ENCODE measurements at places on chromosomes 16 and 17. TPM values are rescaled to one million over a fixed set of nuclear protein-coding genes. Genes with fewer than 3 reads are reported as not detected.

The SOCS7 gene
- 9.4 TPM for total RNA-seq

The CLEC18C gene
- 0.06 TPM for total RNA-seq

The ADAT1 gene
- total RNA-seq, result 50.2 TPM

The IRX3 gene
- total RNA-seq, result 84.1 TPM

The KCNH6 gene
- not detected for total RNA-seq

The CDH16 gene
- not detected for total RNA-seq

The DYNLRB2 gene
- not detected for total RNA-seq

The KRTAP2-2 gene
- not detected for total RNA-seq

The SULT1A3 gene
- 2.6 TPM for total RNA-seq

The MEAK7 gene
- total RNA-seq, result 17.2 TPM

GRCh38 chr16:15557258-15557657 lies 85.7 kb downstream of the MARF1 start:
- DNase-seq, result no peak

- DNase-seq, result no peak
These were observed 132.4 kb downstream of the CA10 start for GRCh38 chr17:52026075-52026474.

- no peak for DNase-seq
These were observed 673.6 kb upstream of the CDH8 start for GRCh38 chr16:62709794-62710193.

GRCh38 chr17:13240851-13241250 lies 223.0 kb upstream of the ELAC2 start:
- DNase-seq, result no peak

DNA sequence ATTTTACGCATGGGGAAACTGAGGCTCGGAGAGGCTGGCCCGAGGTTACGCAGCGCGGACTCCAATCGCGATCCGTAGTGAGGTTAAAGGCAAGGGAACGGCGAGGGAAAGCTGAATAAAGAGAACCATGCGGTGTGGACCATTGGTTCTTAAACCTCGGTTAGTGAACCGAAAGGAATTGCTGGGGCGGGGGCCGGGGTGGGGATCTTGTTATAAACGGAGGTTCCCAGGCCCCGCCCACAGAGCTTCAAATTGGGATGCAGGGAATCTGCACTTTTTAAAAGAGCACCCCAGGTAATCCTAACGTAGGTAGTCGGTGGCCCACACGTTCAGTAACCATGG lies 524 bp downstream of the IQCK start:
- DNase-seq, result no peak

DNA sequence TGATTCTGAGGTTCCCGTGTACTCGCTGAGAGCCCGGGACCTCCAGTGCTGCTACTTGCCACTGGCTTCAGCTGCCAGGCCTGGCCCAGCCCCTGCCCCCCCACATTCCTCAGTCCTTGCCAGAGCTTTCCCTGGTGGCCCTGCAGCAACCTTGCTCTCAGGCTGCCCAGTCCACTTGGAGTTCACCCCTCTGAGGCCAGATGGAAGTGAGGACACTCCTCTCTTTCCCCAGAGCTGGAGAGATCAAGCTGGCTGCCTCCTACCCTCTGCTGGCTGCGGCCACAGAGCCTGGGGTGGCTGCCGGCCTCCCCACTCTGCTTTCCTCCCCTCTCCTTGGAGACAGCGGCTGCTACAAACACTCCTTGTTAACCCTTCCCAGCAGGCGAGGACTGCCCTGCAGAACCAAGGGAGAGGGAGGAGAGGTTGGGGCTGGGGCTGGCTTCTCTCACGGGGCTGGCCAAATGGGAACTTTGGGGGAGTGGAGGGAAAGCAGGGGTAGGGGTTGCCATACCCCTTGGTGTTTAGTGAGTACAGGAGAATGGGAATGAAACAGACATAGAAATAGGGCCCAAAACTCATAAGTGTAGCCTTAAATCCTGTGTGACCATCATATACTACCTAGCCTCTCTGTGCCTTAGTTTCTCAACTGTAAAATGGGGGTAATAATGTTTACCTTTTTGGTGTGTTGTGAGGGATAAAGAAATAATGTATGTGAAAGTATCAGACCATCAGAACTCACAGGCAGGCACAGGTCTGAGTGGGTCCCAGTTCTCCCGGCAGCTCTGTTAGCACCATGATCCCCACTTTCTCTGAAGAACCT lies at the start of gene GAS2L2:
Gene GAS2L2 (minus strand): TSS at position 295 of the 820 bp plus-strand sequence. CDS start 389 bp downstream, outside the sequence.
- peak; percentile 5 for DNase-seq

DNA sequence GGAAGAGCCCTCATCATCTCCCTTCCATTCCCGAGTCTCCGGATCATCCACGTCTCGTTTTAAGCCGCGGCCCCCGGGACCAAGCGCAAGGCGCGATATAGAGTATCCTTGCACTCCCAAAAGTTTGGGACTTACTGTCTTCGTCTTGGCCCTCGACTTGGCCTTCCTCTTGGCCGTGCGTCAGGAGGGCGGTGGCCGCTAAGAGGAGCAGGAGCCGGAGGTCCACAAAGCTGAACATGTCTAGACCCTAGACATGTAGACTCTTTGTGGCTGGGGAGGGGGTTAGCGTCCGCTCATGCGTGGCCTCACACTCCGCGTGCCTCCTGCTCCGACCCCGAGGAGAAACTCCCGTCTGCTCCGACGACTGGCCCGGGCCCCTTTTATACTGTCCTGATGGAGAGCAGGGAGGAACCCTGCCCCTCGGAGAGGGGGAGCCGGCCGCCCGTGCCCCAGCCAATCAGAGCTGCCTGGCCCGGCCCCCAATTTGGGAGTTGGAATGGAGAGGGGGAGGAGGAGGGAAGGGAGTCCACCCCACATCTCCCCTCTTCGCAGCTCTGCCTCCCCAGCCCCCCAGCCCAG lies at the start of gene COL1A1:
Gene COL1A1 (minus strand): TSS at position 356 of the 579 bp plus-strand sequence. CDS start 118 bp downstream, at position 238.
- DNase-seq, result peak; percentile 88

DNA sequence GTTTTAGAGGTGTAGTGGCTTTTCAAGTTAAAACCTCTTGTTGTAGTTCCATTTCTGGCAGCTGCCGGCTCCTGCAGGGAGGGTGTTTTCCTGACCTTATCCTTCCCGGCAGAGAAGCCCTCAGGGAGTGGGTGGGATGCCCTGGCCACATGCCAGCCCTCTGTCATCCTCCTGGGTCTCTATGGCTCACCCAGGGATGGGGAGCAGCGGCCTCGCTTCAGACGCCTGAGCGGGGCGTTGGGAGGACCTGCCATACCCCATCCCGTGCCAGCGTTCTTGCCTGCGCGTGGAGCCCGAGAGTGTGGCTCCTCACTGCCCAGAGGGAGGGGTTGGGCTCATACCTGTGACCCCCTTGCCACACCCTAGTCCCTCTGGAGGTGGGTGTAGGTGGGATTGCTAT lies 11.9 kb downstream of the KCNJ12 start:
- no peak for DNase-seq

DNA sequence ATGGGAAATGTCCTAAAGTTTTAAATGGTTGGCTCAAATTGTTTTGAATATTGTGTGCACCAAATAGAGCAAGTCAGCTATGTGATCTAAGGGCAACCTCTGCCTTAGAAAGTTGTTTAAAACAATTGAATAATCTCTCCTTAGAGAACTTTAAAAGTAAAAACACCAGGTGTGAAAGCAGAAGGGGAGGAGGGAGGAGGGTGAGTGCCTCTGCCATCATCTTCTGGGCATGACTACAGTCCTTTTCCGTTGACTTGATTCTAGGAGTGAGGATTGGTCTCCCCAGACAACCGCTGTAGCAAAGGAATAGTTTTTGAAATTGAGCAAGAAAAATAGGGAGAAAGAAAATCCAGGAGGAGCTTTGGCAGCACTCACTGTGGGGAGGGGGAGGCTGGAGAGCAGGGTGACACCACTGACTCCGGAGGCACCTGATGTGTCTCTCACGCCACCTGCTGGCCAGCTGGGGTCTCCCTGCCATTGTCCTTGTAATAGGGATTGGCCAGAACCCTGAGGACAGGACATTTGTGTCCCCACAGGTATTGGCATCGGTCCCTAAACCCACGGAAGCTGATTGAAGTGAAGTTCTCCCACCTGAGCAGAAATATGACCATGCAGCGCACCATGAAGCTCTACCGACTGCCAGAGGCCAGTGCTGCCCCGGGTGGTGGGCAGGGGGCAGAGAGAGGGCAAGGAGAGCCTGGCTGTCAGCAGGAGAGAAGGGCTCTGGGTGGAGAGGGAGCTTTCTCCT lies 33.3 kb downstream of the PLCD3 start:
- DNase-seq, result peak; percentile 62

DNA sequence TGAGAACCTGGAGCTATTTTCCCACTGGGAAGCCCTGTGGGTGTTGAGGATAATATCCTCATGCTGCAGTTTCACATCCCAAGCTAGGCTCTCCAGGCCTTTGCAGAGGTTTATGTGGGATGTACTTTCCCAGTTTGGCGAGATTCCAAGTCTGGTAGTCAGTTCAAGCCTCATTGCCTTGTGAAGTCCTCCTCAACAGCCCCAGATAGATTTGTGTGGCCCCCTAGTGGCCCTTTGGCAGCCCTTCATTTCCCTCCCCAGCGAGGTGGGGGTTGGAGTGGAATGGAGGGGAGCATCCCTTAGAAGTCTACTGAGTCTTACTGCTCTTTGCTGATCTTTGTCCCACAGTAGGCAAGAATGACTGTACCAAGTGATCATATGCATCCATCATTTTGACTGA lies 137.9 kb downstream of the CDH11 start:
- DNase-seq, result peak; percentile 89

GRCh38 chr16:53111078-53111791 lies 56.4 kb downstream of the CHD9 start:
- DNase-seq, result no peak

GRCh38 chr16:56193951-56194726 lies 2.9 kb downstream of the GNAO1 start:
- no peak for DNase-seq

DNA sequence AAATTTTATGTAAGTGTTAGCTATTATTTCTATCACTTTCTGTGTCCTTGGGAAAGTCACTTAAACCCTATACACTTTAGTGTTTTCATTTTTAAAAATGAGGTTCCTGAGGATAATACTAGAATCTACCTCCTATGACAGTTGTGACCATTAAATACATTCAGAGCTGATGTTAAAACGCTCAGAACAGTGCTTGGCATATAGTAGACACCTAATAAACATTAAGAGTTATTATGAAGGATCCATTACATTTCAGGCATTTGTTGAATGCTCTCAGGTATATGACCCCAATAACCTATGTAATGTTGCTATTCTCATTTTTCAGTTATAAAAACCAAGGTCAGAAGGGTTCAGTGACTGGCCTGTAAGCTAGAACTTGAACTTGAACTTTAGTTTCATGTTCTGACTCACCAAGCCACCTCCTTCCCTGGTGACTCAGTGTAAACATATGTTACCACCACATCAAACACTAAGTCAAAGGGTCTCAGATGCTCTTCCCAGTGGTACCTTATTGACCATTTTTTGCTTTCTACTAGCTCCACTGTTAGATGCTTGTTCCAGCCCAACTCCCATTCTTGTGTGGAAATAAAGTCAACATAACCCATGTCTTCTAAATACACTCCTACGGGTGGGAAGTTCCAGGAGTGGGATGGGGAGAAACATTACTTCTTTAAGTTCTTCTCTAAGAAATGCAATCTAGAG lies 47.6 kb downstream of the HSD17B2 start:
- DNase-seq, result peak; percentile 83

DNA sequence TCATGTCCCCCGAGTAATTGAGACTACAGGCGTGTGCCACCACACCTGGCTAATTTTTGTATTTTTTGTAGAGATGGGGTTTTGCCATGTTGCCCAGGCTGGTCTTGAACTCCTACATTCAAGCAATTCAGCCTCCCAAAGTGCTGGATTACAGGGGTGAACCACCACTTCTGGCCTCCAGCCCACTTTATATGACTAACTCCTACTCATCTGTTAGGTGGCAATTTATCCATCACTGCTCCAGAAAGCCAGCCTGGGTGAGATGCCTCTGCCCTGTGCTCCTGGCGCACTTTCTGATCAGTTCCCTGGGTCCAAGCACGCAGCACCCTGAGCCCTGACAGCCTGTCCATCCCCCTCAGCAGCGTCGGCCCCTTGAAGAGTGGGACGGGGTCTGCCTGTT lies 29.4 kb downstream of the ADAM11 start:
- peak; percentile 28 for DNase-seq

- no peak for DNase-seq
These were observed 37.2 kb downstream of the GSE1 start for GRCh38 chr16:85650135-85650843.

DNA sequence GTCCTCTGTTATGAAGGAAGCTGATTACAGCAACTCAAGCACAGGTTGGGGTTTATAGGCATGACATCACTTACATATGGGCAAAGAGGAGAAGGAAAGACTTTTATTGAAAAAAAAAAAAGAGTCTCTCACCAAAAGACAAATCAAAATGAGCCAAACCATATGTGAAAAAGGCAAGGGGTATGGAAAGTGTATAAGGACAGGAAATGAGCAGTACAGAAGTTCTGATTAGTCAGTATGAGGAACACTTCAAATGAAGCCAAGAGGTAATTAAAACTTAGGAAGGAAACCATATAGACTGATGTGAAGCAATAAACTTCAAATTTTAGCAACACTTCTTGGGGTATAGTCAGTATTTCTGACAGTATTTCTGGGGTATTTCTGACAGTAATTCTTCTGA lies 1372.6 kb downstream of the CDH11 start:
- DNase-seq, result no peak

- no peak for DNase-seq
These were observed 5.7 kb downstream of the FN3K start for GRCh38 chr17:82740906-82741759.

DNA sequence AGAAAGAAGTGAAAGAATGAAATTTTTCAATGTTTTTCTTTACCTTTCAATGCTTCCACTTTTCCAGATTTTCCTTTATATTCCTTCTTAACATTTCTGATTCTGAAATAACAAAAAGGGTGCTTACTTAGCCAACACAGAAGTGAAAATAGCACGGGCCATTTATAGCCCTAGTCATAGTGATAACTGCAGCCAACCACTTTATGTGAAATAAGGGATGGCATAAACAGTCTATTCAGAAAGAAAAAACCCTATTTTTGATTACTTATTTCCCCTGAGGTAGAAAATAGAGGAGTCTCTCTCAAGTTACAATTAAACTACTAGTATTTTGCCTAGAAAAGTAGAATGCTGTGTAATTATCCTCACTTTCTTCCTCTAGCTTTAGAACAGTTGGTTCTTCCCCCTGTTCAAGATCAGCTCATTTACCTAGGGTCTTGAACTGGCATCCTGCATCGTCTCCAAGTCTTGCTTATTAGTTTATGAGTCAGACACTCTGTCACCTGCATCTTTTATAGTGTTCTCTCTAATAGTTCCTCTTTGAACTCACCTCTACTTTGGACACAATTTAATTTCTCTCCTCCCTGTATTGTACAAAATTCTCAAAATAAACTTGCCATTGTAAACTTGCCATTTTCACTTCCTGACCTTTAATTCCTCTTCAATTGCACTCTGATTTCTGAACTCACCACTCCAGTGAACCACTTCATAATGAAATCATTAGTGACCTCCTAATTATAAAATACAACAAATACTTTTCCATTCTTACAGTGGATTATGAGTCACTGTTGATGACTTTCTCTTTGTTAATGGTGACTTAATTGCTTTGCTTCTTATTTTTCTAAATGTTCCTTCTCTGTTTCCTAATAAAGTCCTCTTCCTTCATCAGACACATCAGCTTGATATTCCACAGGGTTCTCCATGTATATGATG lies 23.6 kb downstream of the ABCA6 start:
- no peak for DNase-seq

- DNase-seq, result no peak
These were observed 27.4 kb downstream of the TMEM132E start for GRCh38 chr17:34606763-34607162.

- no peak for DNase-seq
These were observed 25.0 kb upstream of the ADAM11 start for GRCh38 chr17:44733753-44734152.

- DNase-seq, result peak; percentile 19
These were observed 172.9 kb downstream of the STX8 start for GRCh38 chr17:9402590-9403199.
